GM13977 (cell line): ENCODE measurements at places on chromosomes 3 and 15.

DNA sequence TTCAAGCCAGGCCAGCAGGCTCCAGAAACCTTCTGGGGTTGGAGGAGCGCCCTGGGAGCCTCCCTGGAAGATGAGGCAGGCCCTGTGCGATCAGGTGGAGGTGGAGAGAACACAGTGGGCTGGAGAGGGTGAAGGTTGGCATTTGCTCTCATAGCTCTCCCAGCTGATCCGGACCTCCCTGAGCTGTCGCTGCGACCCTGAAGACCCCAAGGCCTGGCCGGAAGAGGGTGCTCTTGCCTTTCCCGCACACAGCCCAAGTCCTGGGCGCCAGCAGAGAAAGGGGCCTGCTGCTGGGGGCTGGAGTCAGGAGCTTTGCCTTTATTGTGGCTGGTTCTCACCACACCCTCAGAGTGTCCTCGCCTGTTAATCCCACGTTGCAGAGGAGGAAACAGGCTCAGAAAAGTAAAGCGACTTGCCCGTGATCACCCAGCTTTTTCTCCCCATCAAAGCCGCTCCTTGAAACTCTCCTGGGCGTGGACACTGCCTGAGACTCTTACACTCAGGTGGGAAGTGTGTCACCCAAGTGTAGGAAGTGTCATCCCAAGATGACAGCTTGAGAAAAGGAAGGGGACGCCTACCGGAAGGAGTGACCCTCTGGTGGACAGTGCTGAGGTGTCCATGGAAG is 8.6 kb upstream of the RPL29 start:
- DNase-seq: peak; percentile 59

- no peak for DNase-seq
Observed at GRCh38 chr15:66925721-66926120, 139.7 kb upstream of the SMAD3 start.

GRCh38 chr15:67090297-67091070 is 25.1 kb downstream of the SMAD3 start:
- DNase-seq: no peak

GRCh38 chr3:134132961-134133360 is 103.2 kb upstream of the SLCO2A1 start:
- no peak for DNase-seq

- DNase-seq: no peak
Observed at GRCh38 chr3:40108643-40109042, 200.9 kb upstream of the EIF1B start.

DNA sequence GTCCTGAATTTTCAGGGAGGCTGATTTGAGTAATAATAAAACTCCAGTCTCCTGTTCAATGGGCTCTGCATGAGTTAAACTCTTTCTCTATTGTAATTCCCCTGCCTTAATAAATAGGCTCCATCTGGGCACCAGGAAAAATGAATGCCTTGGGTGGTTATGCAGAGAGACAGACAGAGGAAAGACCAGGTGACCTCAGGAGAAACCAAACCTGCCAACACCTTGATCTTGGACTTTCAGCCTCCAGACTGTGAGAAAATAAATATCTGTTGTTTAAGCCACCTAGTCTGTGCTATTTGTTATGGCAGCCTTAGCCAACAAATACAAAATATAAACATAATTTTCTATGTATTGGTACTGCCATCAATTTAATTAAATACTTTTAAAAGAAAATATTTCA is 64.8 kb upstream of the RAP2B start:
- no peak for DNase-seq

GRCh38 chr3:125073390-125073905 is 17.7 kb upstream of the HEG1 start:
- DNase-seq: no peak

- DNase-seq: no peak
Observed at GRCh38 chr3:170410428-170411029, 8.1 kb upstream of the CLDN11 start.
